Esophagus squamous epithelium (tissue), 5 donors: ENCODE measurements at places on chromosomes 12 and 14.

GRCh38 chr14:58639842-58640484 lies 2.2 kb downstream of the DACT1 start:
- no peak for DNase-seq

- DNase-seq = no peak
These were observed 566.5 kb upstream of the ATP2B1 start for GRCh38 chr12:90275088-90275487.

- DNase-seq = no peak
These were observed 126.7 kb upstream of the RFLNA start for GRCh38 chr12:124168016-124168786.

DNA sequence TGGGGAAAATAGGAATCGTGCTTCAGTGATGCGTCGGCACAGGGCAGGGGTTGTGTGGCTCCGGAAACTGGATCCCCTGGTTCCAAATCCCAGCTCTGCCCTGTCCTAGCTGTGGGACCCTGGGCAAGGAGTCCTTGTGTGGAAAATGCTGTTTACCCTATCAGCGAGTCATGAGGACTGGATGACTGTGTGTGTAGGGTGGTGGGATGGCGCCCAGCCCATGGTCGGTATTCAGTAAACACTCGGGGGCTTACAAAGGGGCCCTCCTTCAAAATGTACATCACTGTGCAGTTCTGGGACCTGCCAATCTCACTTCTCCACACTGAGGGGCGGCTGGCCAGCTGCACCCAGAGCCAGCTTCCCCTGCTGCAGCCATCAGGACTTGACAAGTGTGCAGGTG lies 24.4 kb downstream of the BRI3BP start:
- no peak for DNase-seq

DNA sequence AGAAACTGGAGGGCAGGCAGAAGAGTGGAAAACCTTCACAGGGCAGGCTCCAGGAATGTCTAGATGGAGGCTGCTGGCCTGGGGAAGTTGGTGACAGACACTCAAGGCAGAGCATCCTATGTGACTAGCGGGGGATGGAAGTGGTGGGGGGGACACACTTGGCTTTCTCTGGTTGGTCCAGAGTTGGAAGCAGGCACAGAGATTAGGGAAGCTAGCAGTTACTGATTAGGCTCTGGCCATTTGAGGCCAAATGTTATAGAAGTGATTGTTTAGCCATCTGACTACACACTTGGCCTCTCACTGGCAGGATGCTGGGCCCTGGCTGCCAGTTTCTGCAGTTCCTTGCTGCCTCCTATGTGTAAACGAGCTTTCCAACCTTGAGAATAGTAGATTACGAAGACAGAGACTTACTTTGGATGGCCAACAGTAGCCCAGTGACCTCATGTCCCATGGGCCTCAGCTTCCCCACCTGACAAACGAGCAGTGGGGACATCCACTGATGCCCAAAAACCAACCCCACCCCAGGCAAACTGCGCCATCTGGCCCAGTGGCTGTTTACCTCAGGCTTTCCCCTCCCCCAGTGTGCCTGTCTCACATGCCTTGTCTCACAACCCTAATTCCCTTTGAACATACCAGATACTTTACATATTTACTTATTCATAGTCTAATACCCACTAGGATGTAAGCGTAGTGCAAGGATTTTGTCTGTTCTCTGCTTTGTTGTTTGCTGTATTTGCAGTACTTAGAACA lies 102.7 kb downstream of the PAPLN start:
- no peak for DNase-seq

DNA sequence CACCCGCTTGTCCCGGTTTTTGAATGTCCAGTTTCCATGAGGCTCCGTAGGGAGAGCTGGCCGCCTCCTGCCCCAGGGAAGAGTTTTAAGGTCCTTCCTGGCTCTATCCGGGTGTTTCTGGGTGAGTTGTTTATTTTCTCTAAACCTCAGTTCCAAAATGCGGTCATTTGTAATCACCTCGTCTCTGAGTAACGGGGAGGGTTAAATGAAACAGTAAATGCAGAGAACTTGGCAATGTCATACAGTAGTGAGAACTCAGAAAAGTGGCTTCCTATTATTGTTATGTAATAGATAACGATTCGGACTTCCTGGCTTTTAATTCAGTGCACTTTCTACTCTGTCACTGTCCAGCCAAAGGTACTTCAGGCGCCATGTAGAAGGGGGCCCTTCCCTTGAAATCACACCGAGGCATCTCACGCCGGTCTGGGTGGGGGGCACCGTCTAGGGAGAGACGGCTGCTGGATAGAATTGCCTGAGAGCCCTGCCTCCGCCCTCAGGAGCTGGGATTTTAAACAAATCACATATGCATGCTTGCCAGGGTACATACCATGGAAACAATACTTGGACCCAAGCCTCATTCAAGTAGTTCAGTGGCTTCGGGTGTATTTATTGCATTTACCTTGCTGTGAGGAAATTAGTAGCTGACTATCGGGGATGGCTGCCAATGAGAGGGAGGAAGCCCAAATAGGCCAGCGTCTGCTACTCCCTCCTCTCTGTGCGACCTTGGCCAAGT lies 26.4 kb downstream of the NOS1 start:
- DNase-seq = no peak

DNA sequence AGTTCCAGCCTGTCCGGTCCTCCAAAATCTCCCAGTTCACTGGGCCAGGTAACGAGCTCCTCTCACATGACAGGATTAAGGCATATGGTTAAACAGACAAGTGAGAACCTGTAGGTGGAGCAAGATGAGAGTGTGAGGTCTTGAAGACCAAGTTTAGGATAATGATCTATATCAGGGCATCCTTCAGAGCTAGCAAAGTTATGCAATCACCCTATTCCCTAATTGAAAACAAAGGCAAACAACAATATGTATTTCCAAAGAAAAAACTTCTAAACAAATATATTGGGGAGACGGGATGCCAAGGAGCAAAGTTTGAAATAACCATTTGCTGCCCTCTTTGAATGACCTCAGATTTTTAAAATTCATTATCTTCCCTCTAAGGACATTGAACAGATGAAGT lies 571.2 kb downstream of the BCL11B start:
- DNase-seq = no peak
